ENCODE measurements at places on chromosomes 12 and 14.

- DNase-seq = no peak
- no peak overlapping the region for H3K4me3 ChIP-seq
- peaks cover 10% of the 10 kb centered on the region for H3K4me1 ChIP-seq
- H3K36me3 ChIP-seq = no peaks in the 10 kb centered on the region
- peaks cover 22% of the 10 kb centered on the region for H3K27me3 ChIP-seq
- no peak overlapping the region for H3K27ac ChIP-seq
Observed at GRCh38 chr14:67435603-67436002, 23.6 kb upstream of the PLEK2 start.

DNA sequence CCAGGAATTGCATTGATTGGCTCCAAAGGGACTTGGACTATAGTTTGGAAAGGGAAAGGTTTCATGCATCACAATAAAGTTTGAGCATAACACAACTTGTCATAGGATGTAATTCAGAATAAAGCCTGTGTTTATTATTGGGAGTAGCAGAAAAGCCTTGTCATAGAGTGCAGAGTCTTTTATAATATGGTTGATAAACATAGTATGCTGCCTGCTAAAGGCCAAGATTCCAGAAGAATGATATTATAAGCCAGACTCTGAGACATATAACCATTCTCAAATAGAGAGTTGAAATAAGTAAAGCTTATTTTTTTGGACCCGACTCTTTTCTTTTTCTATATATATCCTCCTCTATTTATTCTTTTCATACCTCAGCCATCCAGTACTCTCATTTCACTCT, 207.3 kb downstream of the LRIG3 start:
- no peak for DNase-seq
- H3K27ac ChIP-seq = no peak overlapping the region
- H3K4me1 ChIP-seq = no peaks in the 10 kb centered on the region
- H3K4me3 ChIP-seq = no peak overlapping the region
- H3K27me3 ChIP-seq = no peaks in the 10 kb centered on the region

DNA sequence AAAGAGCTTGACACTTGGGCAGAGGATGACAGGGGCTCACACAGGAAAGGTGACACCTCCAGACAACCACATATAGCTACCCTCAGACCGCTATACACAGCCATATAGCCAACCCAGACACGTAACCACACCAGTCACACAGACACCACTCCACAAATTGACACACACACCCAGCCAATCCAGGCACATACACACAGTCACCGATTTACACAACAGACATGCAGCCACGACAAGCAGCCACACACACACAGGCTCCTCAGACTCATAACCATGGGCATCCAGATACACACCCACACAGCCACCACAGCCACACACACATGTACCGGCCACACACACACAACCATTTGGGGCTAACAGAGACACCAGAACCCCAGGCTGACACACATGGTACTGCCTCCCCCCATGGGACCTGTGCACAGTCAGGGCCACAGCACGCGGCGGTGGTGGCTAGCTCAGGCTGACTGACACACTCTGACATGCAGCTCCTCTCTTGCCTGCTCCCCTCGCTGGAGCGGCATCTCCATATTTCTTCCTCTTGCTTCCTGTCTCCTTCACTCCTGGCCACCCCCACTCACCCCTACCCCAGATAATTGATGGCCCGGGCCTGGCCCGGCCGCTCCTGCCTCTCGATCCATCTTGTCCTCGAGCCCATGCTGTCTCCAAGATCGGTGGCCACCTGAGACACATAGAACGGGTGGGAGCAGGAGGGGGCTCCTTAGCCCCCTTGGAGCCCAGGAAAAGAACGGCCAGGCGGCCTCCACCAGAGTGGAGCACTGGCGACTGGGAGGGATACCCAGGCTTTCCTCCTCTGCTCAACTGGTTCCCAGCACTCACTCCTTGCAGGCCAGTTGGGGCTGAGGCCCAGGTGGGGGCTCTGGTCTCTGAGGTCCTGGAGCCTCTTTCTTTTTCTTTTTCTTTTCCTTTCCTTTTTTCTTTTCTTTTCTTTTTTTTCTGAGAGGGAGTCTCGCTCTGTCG, 6.0 kb upstream of the SHMT2 start:
- H3K36me3 ChIP-seq = no peaks in the 10 kb centered on the region
- no peak overlapping the region for H3K27ac ChIP-seq
- H3K4me3 ChIP-seq = no peak overlapping the region

- no peaks in the 10 kb centered on the region for H3K36me3 ChIP-seq
- H3K4me3 ChIP-seq = no peak overlapping the region
- H3K27ac ChIP-seq = no peak overlapping the region
- H3K4me1 ChIP-seq = no peaks in the 10 kb centered on the region
Observed at GRCh38 chr14:99951085-99951484, 114.1 kb upstream of the EVL start.

DNA sequence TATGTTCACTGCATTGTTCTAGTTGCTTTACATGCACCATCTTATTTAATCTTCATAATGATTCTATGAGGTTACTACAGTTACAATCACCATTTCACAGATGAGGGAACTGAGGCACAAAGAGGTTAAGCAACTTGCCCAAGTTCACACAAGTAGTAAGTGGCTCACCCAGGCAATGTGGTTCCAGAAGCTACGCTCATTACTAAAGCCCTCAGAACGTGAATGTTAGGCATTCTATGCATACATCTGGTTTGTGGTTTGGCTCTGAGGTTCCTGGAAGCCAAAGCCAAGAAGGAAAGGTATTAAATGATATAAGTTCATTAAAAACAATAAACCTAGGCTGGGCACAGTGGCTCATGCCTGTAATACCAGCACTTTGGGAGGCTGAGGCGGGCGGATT, 14.4 kb upstream of the VRTN start:
- no peak overlapping the region for H3K4me3 ChIP-seq
- no peak for DNase-seq
- peaks cover 2% of the 10 kb centered on the region for H3K27me3 ChIP-seq
- no peak overlapping the region for H3K27ac ChIP-seq
- H3K36me3 ChIP-seq = no peaks in the 10 kb centered on the region

DNA sequence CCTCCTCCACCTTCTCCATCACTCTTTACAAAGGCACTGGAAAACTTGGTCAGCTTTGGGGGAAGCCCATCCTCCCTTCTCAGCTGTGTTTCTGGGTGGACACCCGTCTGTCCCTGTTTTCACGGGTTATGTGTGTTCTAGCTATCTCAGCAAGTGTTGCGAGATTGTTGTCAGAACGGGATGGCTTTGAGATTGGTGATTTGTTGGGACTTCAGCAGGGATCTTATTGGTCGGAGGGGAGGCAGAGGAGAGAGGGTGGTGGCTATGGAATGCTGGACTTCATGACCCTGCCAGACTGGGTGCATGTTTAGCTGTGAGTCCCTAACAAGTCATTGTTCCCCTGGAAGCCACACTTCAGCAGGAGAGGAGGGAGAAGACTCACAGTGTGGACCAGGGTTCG, 2.1 kb downstream of the USP5 start:
- H3K27me3 ChIP-seq = no peaks in the 10 kb centered on the region
- peaks cover 24% of the 10 kb centered on the region for H3K36me3 ChIP-seq
- peak overlapping the region; percentile 96 for H3K27ac ChIP-seq
- peak overlapping the region; percentile 95 for H3K4me3 ChIP-seq
- H3K4me1 ChIP-seq = peaks cover 32% of the 10 kb centered on the region

GRCh38 chr12:59695379-59695778, 99.5 kb downstream of the SLC16A7 start:
- peaks cover 4% of the 10 kb centered on the region for H3K4me1 ChIP-seq
- no peak for DNase-seq
- H3K4me3 ChIP-seq = no peak overlapping the region
- no peak overlapping the region for H3K27ac ChIP-seq
- no peaks in the 10 kb centered on the region for H3K36me3 ChIP-seq

DNA sequence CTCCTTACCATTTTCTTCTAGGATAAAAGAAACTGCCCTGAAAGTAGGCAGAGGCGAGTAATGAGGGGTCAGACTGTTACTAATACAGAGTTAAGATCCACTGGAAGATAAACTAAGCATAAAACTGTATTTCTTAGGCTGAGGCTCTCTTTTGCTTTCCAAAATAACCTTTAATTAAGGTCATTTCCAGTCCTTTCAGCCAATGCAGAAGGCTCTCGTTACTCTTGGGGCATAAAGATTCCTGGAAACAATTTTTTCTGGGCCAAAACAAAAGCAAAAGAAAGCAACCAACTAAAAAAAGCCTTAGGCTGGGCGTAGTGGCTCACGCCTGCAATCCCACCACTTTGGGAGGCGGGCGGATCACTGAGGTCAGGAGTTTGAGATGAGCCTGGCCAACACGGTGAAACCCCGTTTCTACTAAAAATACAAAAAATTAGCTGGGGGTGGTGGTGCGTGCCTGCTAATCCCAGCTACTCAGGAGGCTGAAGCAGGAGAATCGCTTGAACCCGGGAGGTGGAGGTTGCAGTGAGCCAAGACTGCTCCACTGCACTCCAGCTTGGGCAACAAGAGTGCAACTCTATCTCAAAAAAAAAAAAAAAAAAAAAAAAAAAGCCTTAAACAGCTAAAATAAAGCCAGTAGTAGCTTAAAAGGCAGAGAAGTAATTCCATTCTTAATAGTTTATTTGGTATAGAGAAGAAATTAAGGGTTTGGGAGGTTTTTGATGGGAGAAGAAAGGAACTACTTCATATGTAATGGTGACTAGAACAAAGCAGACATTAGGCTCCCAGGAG, 68.9 kb upstream of the STAC3 start:
- peaks cover 2% of the 10 kb centered on the region for H3K36me3 ChIP-seq
- H3K4me3 ChIP-seq = no peak overlapping the region
- no peaks in the 10 kb centered on the region for H3K27me3 ChIP-seq
- DNase-seq = no peak

DNA sequence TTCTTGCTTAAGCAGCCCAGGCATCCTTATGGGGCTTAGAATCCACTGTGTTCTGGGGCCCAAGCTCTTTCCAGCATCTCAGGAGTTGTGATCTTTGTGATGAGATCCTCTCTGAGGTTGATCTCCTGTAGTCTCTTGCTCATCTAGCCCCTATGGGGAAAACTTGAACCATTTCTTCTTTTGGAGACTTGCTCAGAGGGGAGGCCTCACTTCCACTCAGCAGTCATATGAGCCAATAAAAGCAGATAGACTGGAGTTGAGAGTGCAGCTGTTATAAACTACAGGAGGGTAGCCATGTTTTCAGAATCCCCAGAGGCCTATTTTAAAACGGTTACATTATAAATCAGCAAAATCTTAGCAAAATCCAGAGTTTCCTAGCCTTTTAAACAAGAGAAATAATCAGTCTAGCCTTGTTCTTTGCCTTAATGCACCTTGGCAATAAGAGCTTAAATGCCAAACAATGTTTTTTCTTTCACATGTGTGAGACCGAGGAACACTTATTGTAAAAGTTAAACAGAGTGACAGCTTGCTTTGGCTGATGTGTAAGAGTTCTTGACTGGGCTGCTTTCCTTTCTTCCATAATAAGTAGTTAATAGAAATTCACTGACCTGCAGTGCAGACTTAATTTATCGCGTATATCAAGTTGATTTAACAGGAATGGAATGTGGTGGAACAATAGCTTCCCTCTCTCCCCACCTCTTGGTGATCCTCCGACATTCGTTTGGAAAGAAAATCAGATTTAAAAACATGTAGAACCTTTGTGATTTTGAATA, 168.3 kb downstream of the NEDD1 start:
- H3K4me1 ChIP-seq = peaks cover 21% of the 10 kb centered on the region
- peaks cover 10% of the 10 kb centered on the region for H3K27me3 ChIP-seq
- H3K27ac ChIP-seq = peak overlapping the region; percentile 99
- no peaks in the 10 kb centered on the region for H3K36me3 ChIP-seq

- no peak overlapping the region for H3K4me3 ChIP-seq
- no peak overlapping the region for H3K27ac ChIP-seq
- H3K27me3 ChIP-seq = peaks cover 3% of the 10 kb centered on the region
- no peaks in the 10 kb centered on the region for H3K4me1 ChIP-seq
Observed at GRCh38 chr12:13489246-13489645, 292.7 kb downstream of the EMP1 start.

GRCh38 chr12:71639341-71639760, 24.3 kb downstream of the ZFC3H1 start:
- no peaks in the 10 kb centered on the region for H3K27me3 ChIP-seq
- H3K36me3 ChIP-seq = peaks cover 25% of the 10 kb centered on the region
- no peak for DNase-seq
- H3K4me3 ChIP-seq = no peak overlapping the region
- H3K4me1 ChIP-seq = peaks cover 13% of the 10 kb centered on the region

- DNase-seq = no peak
- no peaks in the 10 kb centered on the region for H3K27me3 ChIP-seq
- H3K27ac ChIP-seq = no peak overlapping the region
- H3K36me3 ChIP-seq = no peaks in the 10 kb centered on the region
- no peak overlapping the region for H3K4me3 ChIP-seq
Observed at GRCh38 chr12:46785382-46785781, 40.4 kb downstream of the SLC38A4 start.

DNA sequence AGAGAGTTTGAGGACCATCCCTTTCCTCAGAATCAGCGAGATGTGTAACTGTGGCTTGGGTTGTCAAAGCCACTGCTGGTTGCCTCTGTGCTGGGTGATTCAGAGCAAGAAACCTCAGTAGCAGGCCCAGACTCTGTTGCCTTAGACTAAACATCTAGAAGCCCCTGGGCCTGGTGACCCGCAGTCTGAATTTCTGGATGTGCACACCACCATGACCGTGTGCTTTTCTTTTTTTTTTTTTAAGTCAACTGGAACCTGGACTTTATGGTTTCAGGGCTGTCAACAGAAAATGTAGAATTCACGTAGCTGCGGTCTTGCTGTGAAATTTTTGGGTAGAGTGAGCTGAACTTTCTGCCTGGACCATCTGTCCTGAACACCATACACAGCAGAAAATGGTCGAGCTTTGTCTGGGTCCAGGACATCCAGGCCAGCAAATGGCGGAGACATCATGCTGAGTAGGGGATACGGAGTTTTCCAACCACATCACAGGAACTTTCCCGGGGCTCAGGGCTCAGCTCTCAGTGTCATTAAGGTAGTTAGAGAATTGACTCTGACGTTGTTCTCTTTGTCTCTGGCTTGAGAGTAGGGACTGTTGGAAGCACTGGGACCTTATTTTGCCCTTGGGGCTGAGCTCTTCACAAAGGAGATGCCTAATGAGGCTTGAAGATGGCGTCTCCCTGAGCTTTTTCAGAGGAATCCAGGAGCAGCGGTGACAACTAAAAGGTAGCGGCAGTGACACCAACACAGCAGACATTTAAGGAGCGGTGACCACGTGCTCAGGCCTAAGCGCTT, 23.0 kb upstream of the BATF start:
- DNase-seq = no peak
- no peak overlapping the region for H3K4me3 ChIP-seq
- H3K36me3 ChIP-seq = no peaks in the 10 kb centered on the region
- H3K27ac ChIP-seq = no peak overlapping the region
- H3K27me3 ChIP-seq = no peaks in the 10 kb centered on the region

DNA sequence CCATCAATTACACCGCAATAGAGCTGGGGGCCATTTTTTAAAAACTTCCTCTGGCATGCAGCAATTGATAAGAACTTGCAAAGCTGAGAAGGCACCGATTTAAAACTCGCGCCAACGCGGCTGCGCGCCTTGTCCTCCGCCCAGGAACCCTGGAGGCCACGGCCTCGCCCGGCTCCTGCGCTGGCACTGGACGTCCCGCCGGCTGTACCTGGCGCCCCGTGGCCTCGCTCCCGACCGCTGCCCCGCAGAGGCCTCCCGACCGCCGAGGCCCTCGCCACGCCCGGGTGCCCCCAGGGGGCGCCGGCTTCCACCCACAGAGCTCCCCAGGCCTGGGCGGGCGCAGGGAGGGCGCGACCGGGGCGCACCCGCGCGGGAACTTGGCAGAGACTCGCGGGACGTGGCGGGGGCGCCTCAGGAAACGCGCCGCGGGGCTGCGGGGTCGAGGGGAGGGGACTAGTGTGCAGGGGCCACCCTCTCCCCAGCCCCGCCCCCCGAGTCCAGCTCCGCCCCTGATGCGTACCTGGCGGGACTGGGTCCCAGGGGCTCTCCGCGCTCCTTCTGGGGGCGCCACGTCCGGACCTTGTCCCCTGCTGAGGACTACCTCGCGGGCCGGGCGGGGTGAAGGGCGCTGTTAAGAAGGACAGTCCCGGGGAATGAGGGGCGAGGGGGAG, 65.7 kb downstream of the TNFAIP2 start:
- DNase-seq = peak; percentile 65
- H3K36me3 ChIP-seq = no peaks in the 10 kb centered on the region
- peak overlapping the region; percentile 62 for H3K4me3 ChIP-seq
- H3K27me3 ChIP-seq = peaks cover 15% of the 10 kb centered on the region
- H3K4me1 ChIP-seq = peaks cover 20% of the 10 kb centered on the region
- H3K27ac ChIP-seq = no peak overlapping the region

All from mesothelial cell of epicardium (in vitro differentiated cells).